NCI-H2029 (cell line): ENCODE measurements at places on chromosomes 11 and 22.

DNA sequence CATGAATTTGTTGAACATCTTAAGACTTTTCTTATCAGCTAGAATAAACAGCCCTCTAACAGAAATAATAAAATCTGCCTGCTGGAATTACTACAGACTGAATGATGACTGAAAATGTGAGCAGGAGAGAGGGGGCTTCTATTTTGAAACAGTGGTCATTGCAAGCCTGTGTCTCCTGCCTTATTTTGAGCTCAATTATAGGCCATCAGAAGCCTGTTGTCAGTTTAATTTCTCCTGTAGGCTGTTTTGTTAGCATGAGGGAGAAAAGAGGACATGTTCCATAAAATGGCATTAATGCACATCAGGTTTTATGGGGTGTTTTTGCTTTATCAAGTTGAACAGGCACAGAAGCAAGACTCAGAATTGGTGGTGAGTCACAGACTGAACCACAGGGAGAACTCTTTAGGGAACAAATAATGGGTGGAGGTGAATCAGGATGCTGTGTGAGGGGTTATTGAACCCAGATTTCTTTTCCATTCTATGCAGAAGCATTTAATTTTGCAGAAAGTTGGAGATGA lies 129.1 kb downstream of the PARVA start:
- DNase-seq, result no peak

GRCh38 chr11:71420455-71421241 lies 27.5 kb downstream of the DHCR7 start:
- peak; percentile 40 for DNase-seq

DNA sequence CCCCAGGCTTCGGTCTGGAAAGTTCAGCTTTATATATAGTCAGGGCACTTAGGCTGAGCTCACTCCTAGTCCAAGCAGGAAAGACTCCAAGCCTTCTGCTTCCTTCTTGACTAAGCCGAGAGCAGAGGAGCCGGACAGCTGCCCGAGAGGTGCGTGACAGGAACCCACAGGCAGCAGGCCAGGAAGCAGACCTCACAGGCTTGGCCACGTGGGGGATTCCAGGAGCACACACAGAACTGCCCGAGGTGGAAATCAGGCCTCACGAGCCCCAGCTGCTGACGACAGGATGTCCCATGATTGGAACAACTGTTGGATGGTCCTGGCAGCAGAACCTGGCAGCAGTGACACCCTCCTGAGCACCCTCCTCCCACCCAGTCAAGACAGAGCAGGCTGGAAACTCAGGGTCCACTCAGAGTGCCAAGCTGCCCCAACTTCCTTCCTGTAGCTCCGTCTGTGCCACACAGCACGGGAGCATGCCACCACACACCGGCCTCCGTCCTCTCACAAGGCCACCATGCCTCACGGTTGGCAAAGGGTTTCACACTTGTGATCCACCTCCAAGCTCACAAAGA lies 5.4 kb downstream of the PLA2G6 start:
- peak; percentile 68 for DNase-seq

DNA sequence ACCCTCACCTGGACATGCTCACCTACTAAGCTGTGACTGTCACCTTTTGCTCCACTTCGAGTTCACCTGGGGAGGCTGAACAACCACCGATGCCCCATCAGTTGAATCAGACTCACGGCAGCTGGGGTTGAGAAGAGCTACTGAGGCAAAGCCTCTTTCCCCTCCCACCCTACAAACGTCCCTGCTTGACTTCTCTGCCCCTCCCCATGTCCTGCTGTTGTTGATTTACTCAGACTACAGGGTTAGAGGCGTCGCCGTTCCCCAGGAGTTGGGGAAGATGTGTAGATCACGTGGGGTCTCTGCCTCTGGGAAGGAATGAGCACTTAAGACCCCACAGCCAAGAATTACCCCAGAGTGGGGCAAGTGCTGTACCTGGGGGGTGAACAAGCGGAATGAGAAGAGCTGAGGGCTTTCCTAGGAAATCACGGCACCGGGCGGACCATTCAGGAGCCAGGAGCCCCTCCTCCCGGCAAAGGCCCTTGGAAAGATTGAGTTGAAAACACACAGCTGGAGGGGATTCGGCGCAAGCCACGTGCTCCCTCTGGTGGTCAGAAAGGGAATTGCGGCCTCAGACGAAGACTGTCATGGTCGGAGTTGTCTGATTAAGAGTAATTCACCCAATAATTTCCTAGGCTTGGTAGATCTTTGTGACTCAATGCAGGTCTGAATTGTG lies 7.0 kb downstream of the FXYD2 start:
- peak; percentile 70 for DNase-seq
